A549 (cell line): ENCODE measurements at places on chromosomes 7 and 10.
A peak's percentile ranks its signal among the peaks of the same experiment; 100 is the strongest.

- DNase-seq: no peak
These were observed 62.2 kb downstream of the LANCL2 start for GRCh38 chr7:55427342-55427741.

- DNase-seq: no peak
These were observed 352.7 kb upstream of the SEMA3A start for GRCh38 chr7:84547331-84547730.

- DNase-seq: peak; percentile 55
These were observed 448 bp downstream of the SEC24C start for GRCh38 chr10:73744664-73744975.

DNA sequence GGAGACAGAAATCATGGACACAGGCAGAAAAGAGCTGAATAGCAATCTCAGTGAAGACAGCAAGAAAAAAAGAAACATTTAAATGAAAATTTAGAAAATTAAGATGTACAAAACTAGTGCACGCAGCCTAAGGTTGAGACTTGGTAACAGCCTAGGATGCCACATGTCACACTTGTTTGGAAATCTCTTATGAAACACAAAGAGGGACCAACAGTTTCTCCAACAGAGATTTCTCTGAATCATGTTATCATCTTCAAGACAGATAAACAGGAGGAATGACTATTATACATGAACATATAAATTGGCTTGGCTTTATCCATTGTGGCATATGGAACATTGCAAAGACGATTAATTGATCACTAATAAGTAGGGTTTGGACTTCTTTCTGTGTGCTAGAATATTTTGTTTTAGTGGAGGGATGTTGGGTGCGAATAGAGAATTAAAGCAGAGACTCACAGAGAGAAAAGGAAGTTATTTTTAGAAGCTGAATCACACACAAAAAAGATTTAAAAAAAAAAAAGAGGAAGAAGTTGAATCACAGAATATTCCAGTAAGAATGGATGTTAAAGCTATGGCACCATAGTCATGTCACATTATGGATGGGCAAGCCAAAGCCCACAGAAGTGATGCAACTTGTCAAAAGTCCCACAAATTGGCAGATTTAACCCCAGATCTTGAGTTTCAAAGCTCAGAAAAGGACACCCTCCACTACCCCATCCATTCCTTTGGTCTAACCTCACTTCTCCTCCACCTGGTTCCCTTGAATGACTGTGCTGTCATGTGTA lies 91.6 kb downstream of the MYOF start:
- no peak for DNase-seq

- DNase-seq: no peak
These were observed 27.3 kb downstream of the KNDC1 start for GRCh38 chr10:133187091-133187905.

DNA sequence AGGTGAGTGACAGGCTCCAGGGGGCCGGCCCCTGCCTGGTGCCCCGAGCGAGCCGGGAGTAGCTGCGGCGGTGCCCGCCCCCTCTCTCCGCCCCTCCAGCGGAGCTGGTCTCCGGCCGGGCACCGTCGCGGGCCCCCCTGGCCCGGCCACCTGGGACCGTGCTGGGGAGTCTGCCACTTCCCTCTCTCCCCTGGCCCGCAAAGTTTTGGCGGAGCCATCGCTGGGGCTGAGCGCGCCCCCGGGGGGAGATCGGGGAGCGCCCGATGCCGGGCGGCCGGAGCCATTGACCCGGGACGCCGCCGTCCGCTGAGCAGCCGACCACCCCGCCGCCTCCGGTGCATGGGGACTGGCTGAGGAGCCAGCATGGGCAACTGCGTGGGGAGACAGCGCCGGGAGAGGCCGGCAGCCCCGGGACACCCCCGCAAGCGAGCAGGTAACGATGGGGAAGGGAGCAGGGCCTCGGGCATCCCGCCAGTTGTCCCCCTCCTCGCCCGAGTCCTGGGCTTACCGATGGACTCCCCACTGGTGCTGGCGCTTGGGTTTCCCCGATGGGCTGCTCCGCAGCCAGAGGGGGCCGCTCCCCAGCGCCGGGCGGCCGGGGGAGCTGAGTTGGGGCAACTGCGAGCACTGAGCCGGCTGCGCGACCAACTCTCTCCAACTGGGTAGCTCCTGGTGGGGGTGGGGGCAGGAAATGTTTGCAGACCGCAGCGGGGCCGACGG lies at the start of gene UBTD1:
Gene UBTD1, plus strand, starts transcription at position 84 of the 720 bp plus-strand sequence. Its CDS starts 280 bp downstream, at position 364.
- peak; percentile 13 for DNase-seq

DNA sequence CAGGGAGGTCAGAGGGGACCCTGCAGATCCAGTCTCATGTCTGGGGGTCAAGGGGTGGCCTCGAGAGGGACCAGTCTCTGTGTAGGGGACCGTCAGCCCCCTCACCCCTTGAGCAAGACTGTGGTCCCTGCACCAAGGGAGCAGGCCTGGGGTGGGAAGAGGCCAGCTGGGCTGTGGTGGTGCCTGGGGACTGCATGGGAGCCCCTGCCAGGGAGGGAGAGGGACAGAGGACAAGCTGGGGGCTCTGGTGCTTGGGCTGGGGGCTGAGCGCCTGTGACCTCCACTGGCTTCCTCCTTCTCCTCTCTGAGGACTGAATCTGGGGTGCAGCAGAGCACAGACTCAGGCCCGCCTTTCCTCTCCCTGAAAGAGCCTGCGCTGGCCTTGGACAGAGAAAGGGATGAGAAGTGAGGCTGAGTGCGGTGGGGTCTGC lies 771 bp upstream of the PILRB start:
- no peak for DNase-seq

DNA sequence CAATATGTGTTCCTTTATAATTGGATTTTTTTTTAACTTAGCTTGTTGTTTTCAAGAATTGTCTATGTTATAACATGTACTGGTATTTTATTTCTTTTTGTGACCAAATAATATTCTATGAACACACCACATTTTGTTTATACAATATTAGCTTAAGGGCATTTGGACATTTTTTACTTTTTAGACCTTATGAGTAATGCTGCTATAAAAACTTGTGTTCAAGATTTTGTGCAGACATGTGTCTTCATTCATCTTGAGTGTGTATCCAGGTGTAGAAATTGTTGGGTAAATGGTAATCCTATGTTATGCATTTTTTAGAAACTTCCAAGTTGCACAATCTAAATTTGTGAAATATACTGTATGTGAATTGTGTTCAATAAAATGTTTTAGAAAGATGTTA lies 936.7 kb downstream of the CCSER2 start:
- no peak for DNase-seq

DNA sequence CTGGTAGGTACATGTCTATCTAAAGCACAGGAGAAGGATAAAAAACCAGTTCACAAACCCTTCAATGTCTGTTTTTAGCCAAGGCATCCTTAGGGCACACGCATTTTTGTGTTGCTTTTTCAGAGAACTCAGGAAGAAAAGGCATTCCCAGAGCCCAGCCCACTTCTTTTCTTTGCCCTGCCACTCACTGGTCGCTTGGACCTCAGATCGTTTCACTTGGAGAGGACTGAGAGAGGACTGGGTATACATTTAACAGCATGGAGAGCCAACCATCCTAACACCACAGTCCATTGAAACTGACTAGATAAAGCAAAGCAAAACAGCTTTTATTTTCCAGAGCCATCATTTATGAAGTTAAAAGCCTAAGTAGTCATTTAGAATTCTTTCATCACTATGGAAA lies 194.2 kb downstream of the CAMK1D start:
- no peak for DNase-seq

GRCh38 chr10:93954299-93954698 lies 39.4 kb upstream of the PLCE1 start:
- DNase-seq: no peak

- peak; percentile 35 for DNase-seq
These were observed 216.5 kb downstream of the VTI1A start for GRCh38 chr10:112663234-112664125.

GRCh38 chr7:91843831-91844230 lies 36.7 kb downstream of the MTERF1 start:
- no peak for DNase-seq

GRCh38 chr10:132687893-132688579 lies 97.9 kb downstream of the NKX6-2 start:
- no peak for DNase-seq

DNA sequence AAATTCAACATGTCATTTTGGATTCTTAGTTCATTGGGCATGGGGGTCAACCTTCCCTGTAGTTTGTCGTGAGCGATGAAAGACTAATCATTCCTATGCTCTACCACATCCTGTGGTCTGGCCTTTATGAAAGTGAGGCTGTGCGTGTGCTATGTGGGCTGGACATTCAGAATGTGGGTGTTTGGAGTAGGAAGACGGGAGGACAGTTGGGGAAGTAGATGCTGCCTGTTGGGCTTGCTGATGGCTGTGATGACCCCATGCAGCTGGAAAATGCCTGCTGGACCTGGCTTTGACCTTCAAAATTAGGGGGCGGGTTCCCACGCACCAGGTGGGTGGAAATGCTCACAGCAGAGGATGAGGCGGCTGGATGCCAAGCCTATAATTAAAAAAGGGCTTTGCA lies 90.9 kb upstream of the MKI67 start:
- no peak for DNase-seq

DNA sequence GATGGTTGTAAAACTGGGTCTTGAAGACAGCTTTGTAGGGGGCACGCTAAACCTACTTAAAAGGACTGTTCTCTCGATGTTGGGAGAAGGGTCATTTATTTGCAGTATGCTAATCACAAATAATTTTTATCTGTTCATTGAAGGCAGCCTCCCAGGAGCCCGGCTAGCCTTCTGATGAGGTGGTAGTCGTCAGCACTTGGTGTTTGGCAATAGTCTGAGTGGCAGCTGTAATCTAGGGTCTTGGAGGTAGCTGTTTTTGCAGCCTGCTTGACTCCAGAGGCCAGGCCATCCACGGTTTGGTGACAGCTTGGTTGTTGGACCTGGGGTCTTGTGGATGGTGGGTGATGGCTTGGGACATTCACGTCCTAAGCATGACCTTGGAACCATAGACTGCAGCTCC lies 2.2 kb downstream of the GTF2IRD1 start:
- DNase-seq: no peak

GRCh38 chr10:127836966-127837365 lies 55.8 kb downstream of the CLRN3 start:
- no peak for DNase-seq

- DNase-seq: no peak
These were observed 81.2 kb upstream of the OIT3 start for GRCh38 chr10:72812415-72812752.

DNA sequence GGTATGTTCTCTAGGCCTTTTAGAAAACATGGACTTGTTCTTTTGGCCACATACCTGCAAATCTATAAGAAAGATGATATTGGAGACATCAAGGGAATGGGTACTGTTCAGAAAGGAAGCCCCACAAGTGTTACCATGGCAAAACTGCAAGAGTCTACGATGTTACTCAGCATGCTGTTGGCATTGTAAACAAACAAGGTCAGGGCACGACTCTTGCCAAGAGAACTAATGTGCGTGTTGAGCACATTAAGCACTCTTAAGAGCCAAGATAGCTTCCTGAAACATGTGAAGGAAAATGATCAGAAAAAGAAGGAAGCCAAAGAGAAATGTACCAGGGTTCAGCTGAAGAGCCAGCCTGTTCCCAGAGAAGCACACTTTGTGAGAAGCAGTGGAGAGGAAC lies 37.1 kb downstream of the SDK1 start:
- DNase-seq: no peak

GRCh38 chr7:40733578-40733977 lies 598.8 kb downstream of the SUGCT start:
- no peak for DNase-seq

- DNase-seq: no peak
These were observed 10.1 kb downstream of the CALHM2 start for GRCh38 chr10:103442031-103442461.

GRCh38 chr10:71220689-71221540 lies 8.5 kb downstream of the UNC5B start:
- DNase-seq: no peak

DNA sequence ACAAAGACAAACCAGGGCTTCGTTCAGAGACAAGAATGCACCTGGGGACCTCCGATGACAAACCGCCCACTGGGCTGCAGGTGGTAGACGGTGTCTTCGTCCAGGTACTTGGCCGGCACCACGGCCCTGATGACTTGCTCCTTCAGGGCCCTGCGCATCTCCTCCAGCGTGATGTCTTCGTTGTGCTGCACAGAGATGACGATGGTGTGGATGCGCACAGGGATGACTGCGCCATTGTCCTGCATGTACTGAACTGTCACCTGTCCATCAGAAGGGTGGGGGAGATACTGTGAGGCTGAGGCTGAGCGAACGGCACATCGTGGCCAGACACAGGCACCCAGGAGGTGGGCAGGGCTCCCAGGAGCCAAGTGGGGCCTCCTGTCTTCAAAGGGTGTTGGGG lies 13.1 kb downstream of the MAT1A start:
- no peak for DNase-seq

- DNase-seq: no peak
These were observed 170.6 kb upstream of the LANCL2 start for GRCh38 chr7:55194522-55194921.

- DNase-seq: no peak
These were observed 73.4 kb downstream of the ARHGAP22 start for GRCh38 chr10:48531486-48531885.

GRCh38 chr10:43904844-43905243 lies 256.2 kb upstream of the ZNF32 start:
- no peak for DNase-seq

- peak; percentile 12 for DNase-seq
These were observed 182.5 kb upstream of the PRSS58 start for GRCh38 chr7:142440219-142440905.

DNA sequence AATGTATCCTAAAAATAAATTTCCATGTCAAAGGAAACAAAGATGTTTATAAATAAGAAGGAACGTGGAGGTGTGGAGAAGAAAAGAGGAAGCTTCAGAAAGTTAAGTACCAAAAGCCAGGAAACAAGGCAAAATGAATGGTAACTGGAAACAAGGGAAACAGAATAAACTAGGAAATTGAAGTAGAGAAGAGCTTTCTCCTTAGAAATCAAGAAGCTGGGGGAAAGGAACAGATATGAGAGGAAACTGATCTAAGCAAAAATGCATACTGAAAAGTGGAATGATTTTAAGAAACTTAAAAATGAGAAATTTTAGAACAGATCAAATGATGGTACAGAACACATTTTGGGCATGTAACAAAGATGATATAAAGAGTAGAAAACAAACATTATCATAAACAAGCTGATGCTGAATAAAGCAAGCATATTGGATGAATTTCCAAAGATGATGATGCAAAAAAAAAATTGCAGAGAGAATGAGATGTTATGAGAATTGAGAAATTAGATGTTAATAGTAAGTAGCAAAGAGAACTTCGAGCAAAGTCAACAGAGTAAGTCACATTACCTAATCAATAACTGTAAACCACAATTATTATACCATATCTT lies 1.9 kb downstream of the BRAF start:
- DNase-seq: no peak

- DNase-seq: no peak
These were observed 47.3 kb downstream of the TFPI2 start for GRCh38 chr7:93843260-93843659.

GRCh38 chr10:4170633-4171314 lies 385.8 kb upstream of the KLF6 start:
- no peak for DNase-seq
